Stimulated activated CD8-positive, alpha-beta memory T cell treated with anti-CD3 and anti-CD28 coated beads, Interleukin-15, amount 100 ng/mL, for 1 hour (primary cell): ENCODE measurements at places on chromosomes 12 and 14.

GRCh38 chr12:52584156-52584682, 10.6 kb upstream of the KRT74 start:
- DNase-seq = no peak

- no peak for DNase-seq
These were observed 3.7 kb upstream of the SETD1B start for GRCh38 chr12:121799842-121800693.

DNA sequence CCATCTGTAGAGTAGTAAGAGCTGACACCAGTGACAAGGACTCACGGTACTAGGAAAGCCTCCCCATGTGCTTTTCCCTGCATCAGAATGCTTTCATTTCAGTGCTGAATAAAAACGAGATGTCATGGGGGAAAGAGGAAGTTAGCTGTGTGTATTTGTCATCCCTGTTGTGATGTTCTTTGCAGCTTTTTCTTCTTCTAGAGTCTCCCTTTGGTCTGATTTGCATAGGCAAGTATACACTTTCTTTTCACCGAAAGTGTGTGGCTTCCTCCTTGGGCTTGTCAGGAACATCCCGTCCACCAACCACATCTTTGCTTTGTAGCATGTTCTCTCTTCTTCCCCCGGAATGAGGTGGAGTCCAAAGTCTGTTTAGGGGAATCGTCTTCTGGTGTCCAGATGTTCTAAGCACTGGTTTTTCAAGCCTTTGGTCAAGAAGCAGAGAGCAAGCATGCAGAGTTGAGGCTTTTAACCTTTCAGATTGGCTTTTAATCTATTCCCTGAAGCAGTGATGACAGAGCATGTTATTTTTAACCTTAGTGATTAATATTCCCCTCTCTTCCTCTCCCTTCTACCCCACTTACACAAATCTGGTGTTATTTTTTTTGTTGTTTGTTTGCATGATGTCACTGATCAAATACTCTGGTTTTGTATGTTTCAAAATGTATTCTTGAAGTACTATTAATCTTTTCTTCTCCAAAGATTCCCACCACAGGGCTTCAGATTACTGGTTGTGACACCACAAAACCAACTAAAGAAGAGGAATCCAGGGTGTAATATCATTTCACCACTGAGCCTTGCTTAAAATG, 163.4 kb downstream of the SAMD4A start:
- DNase-seq = no peak

DNA sequence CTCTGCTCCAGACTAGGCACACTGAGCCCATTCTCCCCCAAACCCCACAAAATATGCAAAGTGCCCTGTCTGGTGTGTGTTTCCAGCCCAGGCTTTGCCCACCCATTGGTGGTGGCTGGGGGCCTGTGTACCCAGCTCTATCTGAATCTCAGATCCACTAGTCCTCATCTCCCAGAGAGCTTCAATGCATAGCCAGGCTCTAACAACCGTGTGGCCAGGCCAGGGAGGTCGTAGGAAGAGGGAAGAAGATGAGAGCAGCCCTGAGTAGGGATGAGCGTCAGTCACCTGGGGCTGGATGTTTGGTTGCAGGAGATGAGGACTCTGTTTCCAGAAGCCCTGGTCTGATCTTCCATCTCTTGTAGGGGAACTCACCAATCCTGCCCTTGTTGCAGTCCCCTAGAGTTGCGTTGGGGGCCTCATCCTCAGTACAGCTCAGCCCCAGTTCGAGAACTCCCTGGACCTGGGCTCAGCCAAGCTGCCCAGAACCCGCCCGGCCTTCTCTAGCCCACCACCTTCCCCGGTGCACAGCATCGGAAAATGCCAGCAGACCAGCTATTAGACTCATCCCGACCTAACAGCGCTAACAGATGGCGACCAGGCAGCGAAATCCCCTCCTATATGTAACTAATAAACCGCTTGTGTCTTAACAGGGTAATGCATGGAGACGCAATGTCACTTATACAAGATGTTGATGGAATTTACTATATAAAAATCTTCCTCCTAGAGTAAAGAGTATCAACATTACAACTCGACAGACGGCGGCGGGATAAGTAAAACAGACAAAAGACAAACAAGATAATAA, 3.2 kb upstream of the LHX5 start:
- DNase-seq = no peak

GRCh38 chr12:2533036-2533435, 261.7 kb upstream of the FKBP4 start:
- no peak for DNase-seq

GRCh38 chr14:80982711-80983110, 27.3 kb downstream of the TSHR start:
- no peak for DNase-seq

- no peak for DNase-seq
These were observed 9.4 kb downstream of the MYBPC1 start for GRCh38 chr12:101604132-101604531.

- DNase-seq = no peak
These were observed 25.9 kb downstream of the SSH1 start for GRCh38 chr12:108831309-108831991.

GRCh38 chr14:47346849-47347248, 328.6 kb downstream of the MDGA2 start:
- DNase-seq = no peak

DNA sequence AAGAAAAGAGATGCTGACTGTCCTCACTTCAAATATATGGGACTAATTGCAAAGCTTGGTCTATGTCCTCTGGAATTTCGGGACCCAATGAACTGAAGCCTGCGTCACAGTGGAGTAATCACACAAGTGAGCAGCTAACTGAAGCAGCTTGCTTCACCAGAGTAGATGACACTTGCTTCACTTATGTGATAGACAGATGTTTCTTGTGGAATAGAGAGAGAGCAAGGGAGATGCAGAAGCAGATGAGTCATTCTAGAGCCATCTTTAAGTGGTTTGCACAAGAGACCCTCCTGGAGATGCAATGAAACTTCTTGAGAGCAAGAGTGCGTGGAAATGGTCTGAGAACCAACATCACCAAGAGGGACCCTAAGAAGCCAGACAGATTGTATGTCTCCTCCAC, 1537.1 kb upstream of the FLRT2 start:
- no peak for DNase-seq

GRCh38 chr14:105855246-105855892, 329.0 kb downstream of the TMEM121 start:
- no peak for DNase-seq

GRCh38 chr12:50174971-50175715, 8.0 kb upstream of the CERS5 start:
- DNase-seq = no peak

DNA sequence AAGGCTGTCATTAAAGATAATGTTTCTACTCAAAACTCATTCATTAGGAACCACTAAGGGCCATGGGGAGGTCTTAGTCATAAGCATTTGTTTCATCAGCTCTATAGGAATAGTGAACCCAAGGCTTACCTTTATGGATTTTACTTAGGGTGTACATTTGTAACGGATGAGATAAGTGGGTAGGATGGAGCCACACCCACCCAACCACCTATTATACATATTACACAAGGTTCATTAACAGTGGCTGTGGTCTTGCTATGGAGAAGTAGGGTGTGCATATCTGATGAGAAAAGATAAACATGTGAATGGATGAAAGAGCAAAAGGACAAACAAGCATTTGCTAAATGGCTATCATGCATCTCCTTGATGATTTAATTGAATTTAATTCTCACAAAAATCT, 39.6 kb upstream of the ITPR2 start:
- DNase-seq = no peak

- DNase-seq = no peak
These were observed 4.5 kb upstream of the LTBP2 start for GRCh38 chr14:74616507-74616906.

DNA sequence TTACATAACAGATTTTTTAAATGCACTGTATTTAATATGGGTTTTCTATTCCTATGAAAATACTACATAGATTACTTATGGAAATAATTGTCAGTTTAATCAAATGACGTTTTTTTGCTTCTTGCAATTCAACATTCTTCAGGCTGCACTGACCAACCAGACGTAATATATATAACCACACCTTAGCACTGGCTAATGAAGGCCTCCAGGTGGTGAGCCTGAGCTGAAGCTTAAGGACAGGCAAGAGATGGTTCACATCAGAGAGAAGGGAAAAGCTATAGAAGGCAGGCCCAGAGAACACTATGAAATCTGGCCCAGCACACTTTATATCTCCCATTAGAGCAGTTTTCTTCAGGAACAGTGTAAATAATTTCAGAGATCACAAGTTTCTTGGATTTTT, 2.8 kb upstream of the MDGA2 start:
- no peak for DNase-seq

GRCh38 chr14:20493634-20494033, 11.7 kb upstream of the RNASE10 start:
- no peak for DNase-seq

GRCh38 chr14:106787626-106788025, 1261.2 kb downstream of the TMEM121 start:
- no peak for DNase-seq

- DNase-seq = no peak
These were observed 36.4 kb downstream of the BBS10 start for GRCh38 chr12:76311796-76312195.

DNA sequence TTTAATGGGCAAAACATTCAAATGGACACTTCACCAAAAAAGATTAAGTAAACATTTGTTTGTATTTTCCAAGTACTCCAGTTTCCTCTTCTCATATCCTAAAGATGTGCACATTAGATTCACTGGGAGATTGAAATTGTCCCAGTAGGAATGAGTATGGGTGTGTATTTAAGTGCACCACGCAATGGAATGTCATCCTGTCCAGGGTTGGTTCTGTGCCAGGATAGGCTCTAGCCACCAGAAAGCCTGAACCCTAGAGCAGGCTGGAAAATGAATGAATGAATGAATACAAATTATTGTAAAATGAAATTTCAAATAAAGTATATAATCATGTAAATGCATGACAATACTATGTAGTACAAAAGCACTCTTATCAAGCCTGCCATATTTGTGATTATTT, 14.0 kb downstream of the CEP83 start:
- no peak for DNase-seq
